ENCODE measurements at places on chromosomes 3 and 15.

DNA sequence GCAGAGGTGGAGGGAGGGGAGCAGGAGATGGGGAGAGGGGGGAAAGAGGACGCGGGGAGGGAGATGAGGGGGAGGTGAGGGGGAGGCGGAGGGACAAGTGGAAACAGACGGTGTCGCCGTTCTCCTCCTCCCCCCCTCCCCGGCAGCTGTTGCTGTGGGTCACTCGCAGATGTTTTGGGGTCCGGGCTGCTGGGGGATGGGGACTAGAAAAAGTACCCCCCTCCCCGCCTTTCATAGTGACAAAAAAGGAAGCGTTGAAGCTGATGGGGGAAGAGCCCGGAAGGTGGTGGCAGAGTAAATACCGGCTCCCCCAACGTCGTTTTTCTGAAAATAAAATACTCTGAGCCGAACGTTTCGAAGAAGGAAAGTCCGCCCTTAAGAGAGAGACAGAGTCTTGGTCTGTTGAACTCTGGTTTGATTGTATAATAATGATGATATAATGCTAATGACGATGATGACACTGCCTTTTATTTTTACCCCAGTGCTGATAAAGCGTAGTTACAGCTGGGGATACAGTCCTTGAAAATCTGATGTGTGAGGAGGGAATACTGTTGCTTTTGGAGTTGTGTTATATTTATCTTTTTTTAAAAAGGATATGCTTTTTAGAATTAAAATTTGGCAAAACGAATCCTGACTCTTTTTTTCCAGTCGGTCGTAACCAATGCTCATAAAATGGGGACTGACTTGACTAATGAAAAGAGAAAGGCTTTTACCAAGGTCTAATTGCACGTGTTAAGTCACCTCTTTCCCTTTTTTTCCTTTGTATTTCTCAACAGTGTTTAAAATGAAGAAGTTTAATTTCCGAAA is 993 bp downstream of the STXBP5L start:
- DNase-seq, result no peak

GRCh38 chr15:30940359-30940758 is 36.6 kb downstream of the FAN1 start:
- no peak for DNase-seq

GRCh38 chr15:56965231-56966013 is 47.0 kb downstream of the TCF12 start:
- DNase-seq, result peak; percentile 50

DNA sequence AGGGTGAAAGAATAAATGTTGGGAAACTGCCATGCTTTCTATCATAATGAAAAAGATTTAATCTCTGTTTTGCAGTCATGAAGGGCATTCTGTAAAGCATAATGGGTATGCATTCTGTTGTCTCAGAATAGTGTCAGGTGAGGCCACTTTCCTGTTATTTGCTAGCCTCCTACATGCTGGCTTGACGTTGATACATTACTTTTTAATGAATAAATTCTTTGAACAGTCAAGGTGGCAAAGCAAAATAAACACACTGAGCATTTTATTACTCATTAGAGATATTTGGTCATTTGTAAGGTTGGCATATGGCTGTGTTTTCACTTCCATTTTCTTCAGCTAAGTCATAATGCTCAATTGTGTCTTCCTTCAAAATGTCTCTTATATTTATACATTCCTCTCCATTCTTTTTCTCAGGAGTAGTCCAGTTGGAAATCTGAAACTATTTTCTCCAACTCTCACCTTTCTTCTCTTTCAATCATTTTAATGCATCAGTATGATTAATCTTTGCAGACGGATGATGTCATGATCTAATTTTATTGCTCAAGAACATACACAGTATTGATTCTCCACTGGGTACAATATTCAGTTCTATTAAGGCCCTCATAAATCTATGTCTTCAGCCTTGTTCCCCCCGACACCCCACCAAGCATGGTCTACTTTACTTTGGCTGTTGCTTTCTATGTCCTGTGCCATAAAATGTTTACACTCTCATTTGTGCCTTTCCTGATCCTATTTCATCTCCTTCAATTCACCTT is 290.7 kb downstream of the GBE1 start:
- no peak for DNase-seq

GRCh38 chr15:52485290-52485689 is 43.4 kb downstream of the MYO5A start:
- DNase-seq, result no peak

GRCh38 chr3:5456199-5456598 is 268.7 kb downstream of the EDEM1 start:
- DNase-seq, result no peak

GRCh38 chr15:80095511-80095910 is 36.0 kb downstream of the ZFAND6 start:
- DNase-seq, result no peak

DNA sequence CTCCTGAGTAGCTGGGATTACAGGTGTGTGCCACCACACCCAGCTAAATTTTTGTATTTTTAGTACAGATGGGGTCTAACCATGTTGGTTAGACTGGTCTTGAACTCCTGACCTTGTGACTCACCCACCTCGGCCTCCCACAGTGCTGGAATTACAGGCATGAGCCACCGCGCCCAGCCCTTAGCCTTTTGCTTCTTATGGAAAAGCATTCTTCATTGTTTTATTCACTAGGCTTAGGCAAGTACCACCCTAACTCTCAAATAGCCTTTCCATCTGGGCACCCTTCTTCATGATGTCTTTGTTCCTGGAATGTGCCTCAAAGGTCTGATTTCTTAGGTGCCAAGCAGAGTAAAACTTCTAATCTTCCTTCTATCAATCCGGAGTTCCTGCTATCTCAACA is 641.8 kb downstream of the FHIT start:
- no peak for DNase-seq

DNA sequence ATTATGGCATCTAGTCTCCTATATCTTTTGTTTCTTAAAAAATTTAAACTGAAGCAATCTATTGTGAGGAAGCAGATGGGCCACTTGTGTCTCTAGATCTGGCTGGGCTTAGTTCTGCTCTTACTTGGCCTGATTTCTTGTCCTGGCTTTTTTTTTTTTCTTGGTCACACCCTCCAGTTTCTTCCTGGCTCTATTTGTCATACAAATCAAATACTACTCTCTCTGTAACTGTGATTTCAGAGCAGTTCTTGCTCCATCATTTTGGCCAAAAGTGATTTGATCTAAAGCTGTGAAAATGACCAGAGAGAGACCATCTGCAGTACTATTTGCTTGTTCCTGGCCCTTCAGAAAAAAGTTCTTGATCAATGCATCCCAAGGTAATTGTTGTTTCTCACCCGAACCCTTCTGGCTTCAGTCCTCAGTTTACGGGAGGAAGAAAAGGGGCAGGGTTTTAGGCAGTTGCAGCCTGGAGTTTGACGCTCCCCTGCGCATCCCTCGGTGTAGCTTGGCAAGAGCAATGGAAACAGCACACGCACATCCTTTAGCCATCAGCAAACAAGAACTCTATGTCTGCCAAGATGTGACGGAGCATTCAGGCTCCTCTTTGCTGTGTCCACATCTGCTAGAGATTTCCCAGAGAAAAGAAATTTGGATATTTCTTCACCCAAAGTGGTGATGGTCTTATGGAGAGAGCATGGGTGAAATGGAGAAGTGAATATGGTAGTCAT is 31.6 kb downstream of the CHST2 start:
- DNase-seq, result no peak

DNA sequence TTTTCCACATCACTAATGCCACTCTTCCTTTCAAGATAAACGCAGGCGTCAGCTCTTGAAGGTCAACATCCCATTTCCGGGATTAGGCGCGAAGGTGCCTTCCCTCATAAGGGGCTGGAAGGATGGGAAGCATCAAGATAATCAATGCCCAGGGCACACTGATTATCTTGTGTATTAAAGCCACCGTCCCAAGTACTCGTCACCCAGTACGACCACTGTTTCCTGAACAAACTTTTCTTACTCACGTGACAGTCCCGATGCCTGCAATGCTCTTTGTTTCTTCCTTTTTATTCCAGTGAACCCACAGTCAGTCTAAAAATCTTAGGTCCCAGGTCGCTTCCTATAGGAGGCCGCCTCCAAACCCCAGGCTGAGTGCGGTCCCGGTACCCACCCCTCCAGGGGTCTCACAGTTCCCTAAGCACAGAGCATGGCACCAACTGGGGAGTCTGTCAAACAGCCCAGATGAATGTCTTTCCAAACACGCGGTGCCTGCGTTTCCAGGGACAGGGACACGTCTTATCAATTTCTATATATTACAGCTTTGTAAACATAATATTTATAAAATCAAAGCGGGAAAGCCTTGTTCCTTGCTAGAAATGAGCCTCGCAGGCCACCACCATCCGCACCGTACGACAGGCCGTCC is 589 bp downstream of the ANAPC13 start:
- peak; percentile 52 for DNase-seq

DNA sequence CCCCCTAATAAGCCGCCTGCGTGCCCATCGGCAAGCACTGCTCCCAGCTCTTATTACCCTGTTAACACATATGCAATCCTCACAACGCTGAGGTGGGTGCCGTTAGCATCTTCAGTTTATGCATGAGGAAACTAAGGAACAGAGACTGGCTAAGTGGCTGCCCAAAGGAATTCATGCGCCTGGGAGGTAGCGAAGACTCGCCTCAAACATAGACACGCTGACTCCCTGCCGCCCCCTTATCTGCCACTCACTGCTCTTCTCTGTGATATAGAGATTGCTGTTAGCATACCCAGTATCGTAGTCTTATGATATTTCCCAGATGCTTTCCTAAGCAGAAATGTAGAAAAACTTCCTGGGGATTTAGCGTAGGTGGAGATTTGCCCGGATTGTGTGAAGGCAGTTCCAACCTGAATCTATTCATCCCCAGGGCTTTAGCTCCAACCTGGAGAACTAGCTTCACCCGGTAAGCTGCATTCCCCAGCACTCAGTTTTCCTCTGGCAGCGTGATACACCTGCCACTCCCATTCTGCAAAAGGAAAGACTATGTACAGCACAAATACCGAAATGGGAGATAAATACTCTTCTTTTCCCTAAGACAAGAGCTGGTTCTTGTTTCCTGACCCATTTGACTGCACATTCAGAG is 23.7 kb upstream of the CD47 start:
- no peak for DNase-seq

- DNase-seq, result peak; percentile 10
Observed at GRCh38 chr3:66390013-66390412, 110.8 kb downstream of the LRIG1 start.

DNA sequence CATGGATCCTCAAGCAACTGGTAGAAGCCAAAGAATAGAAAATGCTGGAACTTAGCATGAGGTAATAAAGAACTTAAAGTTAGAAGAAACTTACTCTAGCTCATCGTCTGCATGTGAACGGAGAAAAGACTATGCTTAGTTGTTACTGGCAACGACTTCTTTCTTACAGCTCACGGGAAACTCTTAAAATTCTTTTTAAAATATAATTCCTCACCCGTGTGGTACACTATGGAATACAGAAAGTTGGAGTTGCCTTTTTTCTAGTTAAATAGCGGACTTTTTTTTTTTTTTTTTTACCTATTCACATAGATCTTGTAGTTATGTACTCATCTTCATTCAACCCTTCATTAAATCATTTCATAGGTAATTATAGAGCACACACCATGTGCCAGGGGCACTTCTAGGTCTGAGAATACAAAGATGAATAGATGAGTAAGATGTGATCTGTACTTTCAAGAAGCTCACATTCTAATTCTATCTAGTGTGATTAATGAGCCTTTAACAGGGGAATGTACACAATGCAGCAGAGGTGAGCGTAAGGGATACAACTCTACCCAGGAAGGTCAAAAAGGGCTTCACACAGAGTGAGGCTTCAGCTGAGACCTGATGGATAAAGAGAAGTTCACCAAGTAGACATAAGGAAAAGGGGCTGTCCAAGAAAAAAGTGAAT is 18.4 kb upstream of the KCNMB2 start:
- DNase-seq, result no peak

DNA sequence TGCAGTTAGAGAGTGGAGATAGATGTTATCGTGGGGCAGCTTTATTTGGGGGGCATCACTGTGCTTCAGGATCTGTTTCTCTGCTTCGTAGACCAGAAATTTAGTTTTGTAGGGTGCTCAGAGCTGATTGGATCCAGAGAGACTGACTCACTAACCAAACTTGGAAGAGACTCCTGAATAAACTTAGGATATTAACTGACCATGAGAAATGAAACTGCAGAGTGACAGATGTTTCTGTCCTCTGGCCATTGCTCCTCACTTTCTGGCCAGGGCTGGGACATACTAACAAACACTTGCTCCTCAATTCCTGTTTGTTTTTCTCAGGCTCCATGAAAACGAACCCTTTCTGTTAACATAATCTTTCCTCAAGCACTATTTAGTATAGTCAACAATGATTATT is 4.3 kb downstream of the ZNF592 start:
- no peak for DNase-seq

GRCh38 chr15:62896969-62897486 is 145.5 kb upstream of the TPM1 start:
- no peak for DNase-seq

Measured in suppressor macrophage treated with lipopolysaccharide for 1 hour (primary cell).